Stimulated activated memory B cell treated with anti-CD40 and anti-IgM and Interleukin-4, amounts not matched to agents 10 μg/mL and 1 μg/mL and 100 μg/mL, for 72 hours (primary cell): ENCODE measurements at places on chromosomes 7 and 10.

- ATAC-seq = no peak
Measured at GRCh38 chr10:58775960-58776567, 263.4 kb downstream of the BICC1 start.

DNA sequence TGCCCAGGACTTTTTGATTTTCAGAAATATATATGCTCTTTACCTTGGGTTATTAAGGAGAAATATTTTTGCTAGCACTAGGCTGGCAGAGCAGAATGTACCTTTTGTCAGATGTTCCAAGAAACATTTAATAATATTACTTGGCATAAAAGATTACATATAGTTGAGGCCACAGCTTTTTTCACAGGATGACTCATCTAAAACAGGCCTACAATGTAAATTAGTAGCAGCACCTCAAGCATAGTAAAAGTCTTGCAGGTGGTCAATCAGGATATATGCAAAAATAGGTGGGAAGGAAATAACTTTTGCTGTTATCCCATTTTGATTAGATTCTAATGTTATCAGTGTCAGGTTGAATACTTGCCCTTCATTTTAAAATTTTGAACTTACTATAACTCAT, 14.9 kb upstream of the ITGB1 start:
- ATAC-seq = no peak

DNA sequence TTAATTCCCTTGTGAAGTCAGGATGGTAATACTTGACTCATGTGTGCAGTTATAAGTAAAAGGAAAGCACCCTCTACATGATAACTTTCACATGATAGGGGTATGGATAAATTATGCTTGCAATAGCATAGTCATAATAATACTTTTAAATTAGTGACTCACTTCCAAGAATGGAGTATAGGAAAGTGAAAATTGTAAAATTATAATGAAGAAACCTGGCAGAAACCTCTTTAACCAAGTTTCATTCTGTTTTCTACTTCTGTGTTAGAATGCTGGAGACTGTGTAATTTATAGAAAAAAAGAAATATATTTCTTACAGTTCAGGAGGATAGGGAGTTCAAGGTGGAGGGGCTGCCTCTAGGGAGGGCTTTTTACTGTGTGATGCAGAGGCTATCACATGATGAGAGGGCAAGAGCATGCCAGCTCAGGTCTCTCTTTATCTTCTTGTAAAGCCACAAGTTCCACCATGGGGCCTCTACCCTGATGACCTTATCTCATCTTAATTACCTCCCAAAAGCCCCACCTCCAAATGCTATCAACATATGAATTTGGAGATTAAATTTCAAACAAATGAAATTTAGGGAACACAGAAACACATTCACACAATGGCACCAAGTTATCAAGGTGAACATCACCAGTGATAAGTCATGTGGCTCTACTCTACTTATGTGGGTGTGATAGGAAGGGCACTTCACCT, 43.2 kb downstream of the HDAC9 start:
- ATAC-seq = peak; percentile 84

DNA sequence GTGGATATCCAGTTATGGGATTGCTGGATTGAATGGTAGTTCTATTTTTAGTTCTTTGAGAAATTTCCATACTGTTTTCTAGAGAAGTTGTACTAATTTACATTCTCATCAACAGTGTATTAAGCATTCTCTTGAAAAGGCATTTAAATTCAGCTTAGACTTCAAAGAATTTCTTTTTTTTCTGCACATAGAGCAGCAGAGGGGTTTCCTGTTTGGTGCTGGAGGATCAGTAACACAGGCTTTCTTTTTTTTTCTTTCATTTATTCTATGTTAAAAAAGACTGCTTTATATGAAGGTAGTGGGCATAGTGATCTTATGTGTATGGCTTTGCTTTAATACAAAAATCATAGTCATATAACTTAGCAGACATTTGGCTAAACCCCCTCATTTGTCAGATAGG, 47.6 kb upstream of the TARP start:
- no peak for ATAC-seq

GRCh38 chr7:126445991-126446390, 806.8 kb downstream of the GRM8 start:
- ATAC-seq = no peak

GRCh38 chr7:73391396-73391795, 42.2 kb upstream of the FZD9 start:
- ATAC-seq = no peak
